ENCODE measurements at places on chromosomes 7 and 10. TPM values are rescaled to one million over a fixed set of nuclear protein-coding genes. Genes with fewer than 3 reads are reported as not detected.
A peak's percentile ranks its signal among the peaks of the same experiment; 100 is the strongest.

DNA sequence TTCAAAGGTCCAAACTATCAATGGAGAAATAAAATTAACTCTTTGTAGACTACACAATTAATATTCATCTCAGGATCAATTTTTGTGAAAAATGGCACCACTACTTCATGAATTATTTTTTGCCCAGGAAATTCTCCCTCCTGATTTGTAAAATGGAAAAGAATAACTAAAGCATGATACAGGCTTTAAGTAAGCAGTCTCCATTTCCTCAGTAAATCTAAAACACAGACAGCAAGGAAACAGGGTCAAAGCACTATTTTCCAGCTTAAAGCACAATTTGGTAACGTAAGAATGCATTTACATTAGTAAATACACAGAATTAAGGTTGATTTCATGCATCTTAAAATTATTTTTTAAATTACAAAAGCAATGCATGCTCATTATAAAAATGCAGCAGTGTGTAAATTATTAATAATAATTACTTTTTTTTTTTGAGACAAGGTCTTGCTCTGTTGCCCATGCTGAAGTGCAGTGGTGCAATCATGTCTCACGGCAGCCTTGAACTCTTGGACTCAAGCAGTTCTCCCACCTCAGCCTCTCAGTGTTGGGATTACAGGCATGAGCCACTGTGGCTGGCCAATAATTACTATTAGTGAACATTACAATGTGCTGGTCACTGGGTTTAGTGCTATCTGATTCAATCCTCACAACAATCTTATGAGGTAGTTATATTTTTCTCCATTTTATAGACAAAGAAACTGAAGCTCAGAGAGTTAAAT is 26.1 kb upstream of the VCL start:
- DNase-seq: no peak

GRCh38 chr7:3616306-3616705 is 315.3 kb downstream of the SDK1 start:
- DNase-seq: no peak

GRCh38 chr10:102408728-102409603 is 9.6 kb downstream of the PSD start:
- DNase-seq: no peak

DNA sequence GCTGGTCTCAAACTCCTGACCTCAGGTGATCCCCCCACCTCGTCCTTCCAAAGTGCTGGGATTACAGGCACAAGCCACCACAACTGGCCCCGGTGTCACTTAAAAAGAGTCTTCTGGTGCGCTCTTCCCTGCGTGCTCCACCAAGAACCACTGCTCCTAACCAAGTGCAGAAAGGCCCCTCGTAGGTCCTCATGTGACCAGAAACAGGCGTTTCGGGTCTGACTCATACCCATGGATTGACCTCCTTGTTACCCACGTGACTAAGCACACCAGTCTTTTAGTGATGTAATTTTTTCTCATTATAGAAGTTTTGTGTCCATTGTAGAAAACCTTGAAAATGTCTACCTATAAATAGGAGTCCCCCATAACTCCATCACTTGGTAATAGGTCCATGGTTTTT is 13.9 kb downstream of the FKBP6 start:
- DNase-seq: peak; percentile 87

GRCh38 chr10:35308809-35309208 is 27.5 kb upstream of the CCNY start:
- no peak for DNase-seq

DNA sequence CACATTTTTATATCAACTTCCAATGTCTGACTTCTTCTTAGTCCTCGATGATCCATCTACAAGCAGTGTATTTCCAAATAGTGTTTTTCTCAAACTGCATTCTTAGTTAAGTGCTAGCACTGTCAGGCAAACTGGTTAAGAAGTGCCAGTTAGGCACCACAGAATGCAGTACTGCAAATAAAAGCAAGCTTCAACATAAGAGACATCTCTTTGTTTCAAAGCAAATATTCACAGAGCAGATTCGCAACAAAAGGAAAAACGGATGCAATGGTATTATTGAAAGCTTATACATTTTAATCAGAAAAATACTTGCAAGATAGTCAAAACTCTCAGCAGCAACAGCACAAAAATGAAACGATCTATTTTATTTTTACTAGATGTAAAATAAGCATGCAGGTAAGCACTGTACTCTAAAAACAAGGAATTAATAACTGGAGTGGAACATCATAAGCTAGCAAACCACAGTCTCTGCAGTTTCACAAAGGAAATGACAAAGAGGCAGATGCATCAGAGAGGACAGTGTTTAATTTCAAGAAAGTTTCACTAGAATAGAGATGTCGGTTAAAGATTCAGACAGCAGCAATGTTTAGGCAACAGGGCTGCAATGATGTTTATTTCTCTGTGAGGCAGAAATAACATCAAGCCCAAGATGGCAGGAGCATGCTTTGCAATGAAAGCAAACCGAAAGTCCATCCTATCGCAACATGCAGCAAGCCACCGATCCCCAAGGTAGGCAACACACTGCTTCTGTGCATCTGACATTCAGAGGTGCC is 82.0 kb downstream of the FGFR2 start:
- DNase-seq: no peak

- no peak for DNase-seq
Observed at GRCh38 chr10:77070346-77070745, 567.3 kb downstream of the KCNMA1 start.

DNA sequence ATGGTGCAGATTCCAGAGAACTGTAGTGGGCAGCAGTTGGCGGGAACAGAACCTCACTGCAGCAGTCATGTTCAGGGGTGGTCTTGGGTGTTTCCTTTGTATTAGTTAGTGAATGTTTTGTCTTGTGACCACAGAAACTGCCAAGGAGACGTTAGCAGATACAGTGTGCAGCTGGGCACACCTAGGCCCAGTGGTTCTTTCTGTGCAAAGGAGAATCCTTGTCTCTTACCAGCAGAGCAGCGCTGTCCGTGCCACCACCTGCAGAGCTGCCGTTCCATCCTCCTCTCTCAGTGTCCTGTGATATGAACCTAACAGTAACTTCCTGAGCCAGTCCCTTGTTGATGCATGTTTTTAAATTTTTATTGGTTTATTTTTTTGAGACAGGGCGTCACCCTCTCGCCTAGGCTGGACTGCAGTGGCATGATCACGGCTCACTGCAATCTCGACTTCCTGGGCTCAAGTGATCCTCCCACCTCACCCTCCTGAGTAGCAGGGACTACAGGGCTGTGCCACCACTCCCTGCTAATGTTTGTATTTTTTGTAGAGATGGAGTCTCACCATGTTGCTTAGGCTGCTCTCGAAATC is 60.6 kb downstream of the WDR37 start:
- no peak for DNase-seq

- DNase-seq: no peak
Observed at GRCh38 chr10:24382979-24383663, 174.2 kb downstream of the KIAA1217 start.

DNA sequence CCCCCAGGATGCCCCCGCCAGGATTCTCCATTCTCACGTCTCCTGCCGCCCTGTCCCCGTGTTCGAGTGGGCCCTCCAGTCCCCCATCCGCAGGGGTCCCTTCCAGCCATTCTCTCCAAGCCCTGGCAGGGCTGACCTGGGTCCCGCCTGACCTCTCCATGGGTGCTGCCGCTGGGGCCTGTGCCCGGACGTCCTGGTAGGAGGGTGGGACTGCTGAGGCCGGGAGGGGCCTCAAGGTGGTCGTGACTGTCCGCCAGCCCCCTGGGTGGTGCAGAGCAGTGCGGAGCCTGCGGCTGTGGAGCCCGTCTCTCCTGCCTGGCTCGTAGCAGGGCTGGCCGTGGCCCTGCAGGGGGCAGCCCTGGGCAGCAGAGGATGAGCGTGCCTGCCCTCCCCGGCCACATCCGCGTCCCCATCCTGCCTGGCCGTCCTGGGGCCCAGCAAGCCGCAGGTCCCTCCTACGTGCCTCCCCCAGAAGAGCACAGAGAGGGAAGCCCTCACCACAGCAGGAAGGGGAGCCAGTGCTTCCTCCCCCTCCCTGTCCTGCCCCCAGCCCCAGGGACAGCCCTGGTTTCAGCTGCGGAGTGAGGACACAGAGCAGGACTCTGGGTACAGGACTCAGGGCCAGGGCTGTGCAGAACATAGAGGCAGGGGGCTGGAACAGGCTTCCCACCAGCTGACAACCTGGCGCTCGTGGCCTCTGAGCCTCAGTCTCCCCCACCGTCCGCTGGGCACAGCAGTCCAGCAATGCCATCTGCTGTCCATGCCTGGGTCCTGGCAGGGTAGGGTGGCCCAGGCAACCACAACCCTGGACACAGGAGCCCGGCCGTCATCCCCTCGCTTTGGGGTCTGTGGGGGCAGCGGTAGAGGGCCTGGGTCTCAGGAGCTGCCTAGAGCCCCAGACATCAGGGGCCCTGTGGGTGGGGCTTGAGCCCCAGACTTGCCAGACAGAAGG is 1.5 kb upstream of the GRIFIN start:
- DNase-seq: peak; percentile 53

GRCh38 chr10:88195841-88196240 is 332.4 kb downstream of the PTEN start:
- DNase-seq: no peak

DNA sequence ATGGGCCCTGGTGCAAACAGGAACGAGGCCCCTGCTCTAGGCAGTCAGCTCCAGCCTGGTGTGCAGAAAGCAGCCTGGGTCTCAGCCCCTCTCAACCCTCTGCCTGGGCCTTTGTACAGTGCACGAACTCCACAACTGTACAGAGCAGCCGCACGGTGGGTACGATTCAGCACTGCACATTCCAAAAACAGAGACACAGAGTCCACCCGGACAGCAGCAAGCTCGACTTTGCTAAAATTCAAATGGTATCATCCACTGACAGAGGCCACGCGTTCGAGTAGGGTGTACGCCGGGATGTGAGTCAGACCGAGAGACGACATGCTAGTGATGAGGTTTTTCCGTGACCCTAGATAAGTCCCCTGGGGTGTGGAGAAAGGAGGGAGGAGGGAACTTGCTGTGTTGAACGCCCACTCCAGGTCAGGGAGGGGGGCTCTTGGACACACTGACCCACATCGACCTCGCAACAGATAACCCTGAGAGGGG is 65.6 kb upstream of the PDGFA start:
- no peak for DNase-seq

- DNase-seq: peak; percentile 43
Observed at GRCh38 chr7:12889391-12889790, 202.0 kb downstream of the ARL4A start.

DNA sequence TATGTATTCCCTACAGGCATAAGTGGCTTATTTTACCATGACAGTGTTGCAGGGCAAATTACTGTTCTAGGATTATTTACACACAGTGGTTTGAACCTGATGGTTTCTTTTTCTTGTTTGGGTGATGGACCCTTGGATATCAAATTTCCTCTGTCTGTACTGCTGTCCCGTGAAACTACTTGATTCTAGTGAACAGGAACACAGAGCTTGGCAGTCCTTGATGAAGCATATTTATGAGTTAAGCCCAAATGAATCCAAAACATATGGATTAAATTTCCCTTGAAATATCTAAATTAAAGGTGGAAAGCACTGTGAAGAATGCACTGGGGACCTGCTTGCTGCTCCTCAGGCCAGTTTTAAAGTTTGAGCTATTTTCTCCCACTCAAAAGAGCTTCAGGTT is 635.3 kb downstream of the INHBA start:
- no peak for DNase-seq

FGL2 gene
- total RNA-seq: 8.8 TPM

PDE1C gene
- 0.06 TPM for total RNA-seq

CCDC7 gene
- 8.7 TPM for total RNA-seq

TMEM196 gene
- not detected for total RNA-seq

PLAC9 gene
- total RNA-seq: not detected

SPDYE11 gene
- total RNA-seq: not detected

TMEM225B gene
- not detected for total RNA-seq

CRTAC1 gene
- total RNA-seq: not detected

INPP5F gene
- 18.5 TPM for total RNA-seq

NACAD gene
- 2.9 TPM for total RNA-seq

All from LHCN-M2 (cell line).